ENCODE measurements at places on chromosomes 6 and 20.

GRCh38 chr6:109165392-109165974 is 70.2 kb downstream of the CEP57L1 start:
- DNase-seq: no peak

GRCh38 chr6:56550301-56550700 is 92.4 kb downstream of the DST start:
- no peak for DNase-seq

- no peak for DNase-seq
Observed at GRCh38 chr6:104795363-104795762, 64.4 kb downstream of the HACE1 start.

DNA sequence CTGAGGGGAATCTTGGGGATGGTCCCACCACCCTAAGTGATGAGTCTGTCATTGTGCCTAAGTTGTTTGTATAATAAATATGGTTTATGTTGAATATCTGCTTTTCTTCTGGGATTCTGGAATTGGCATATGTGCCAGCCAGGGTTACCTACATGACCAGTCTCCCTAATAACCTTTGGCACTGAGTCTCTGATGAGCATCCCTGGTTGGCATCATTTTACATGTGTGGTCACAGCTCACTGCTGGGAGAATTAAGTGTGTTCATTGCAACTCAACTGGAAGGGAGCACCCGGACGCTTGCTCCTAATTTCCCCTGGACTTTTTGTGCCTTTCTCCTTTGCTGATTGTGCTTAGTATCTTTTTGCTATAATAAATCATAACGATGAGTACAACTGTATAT is 8.1 kb downstream of the SMAP1 start:
- DNase-seq: no peak

GRCh38 chr6:152698692-152699091 is 995 bp downstream of the MYCT1 start:
- DNase-seq: no peak

DNA sequence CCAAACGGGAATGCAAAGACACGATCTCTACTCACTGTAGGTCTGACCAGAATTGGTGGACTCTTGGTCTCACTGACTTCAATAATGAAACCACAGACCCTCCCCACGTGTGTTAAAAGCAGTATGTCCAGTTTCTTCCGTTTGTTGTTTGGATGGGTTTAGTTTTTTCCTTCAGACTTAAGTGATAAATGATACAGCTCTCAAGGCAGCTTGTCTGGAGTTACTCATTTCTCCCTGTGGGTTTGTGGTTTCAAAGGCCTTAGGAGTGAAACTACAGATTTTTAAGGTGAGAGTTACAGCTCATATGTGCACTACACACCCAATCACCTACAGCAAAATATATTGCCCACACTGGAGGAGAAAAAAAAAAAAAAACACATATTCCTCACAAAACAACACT is 86.7 kb upstream of the STMND1 start:
- no peak for DNase-seq

DNA sequence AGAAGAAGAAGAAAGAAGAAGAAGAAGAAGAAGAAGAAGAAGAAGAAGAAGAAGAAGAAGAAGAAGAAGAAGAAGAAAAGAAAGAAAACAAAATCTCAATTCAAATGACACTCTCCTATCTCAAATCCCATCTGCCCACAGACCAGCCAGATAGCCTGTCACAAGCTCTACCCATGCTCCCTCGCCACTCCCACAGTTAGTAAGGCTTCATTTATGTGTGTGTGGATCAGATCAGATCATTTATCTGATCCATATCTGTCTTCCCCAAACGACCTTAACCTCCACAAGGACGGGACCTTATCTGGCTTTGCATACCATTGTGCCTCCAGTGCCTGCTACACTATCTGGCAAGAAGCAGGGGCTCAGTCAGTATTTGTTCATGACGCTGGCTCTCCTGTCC is 81.9 kb upstream of the RREB1 start:
- no peak for DNase-seq

DNA sequence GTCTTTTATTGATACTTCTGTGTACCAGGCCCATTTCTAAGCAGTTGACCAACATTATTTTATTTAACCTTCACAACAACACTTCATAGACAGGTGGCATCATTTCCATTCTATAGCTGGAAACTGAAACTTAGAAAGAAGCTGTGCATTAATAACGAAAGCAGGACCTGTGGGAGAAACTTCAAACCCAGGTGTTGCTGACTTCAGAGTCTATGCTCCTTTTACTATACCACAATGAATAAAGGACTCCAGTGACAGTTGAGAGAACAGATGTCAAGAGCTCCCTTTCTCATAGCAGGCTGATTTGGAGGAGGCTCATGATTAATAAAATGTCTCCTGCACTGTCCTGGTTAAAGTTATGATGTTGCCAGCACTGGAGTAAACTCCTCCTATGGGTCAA is 56.6 kb upstream of the POU3F2 start:
- no peak for DNase-seq

GRCh38 chr6:36907781-36908180 is 22.0 kb downstream of the C6orf89 start:
- no peak for DNase-seq

Measured in CD4-positive, alpha-beta T cell treated with Interleukin-10 for 1 hour (primary cell).